NCI-H1436 (cell line): ENCODE measurements at places on chromosomes 2 and 18.

- DNase-seq = no peak
These were observed 56.4 kb downstream of the DCDC2C start for GRCh38 chr2:3759761-3760160.

- no peak for DNase-seq
These were observed 484 bp downstream of the APCDD1 start for GRCh38 chr18:10454681-10455557.

DNA sequence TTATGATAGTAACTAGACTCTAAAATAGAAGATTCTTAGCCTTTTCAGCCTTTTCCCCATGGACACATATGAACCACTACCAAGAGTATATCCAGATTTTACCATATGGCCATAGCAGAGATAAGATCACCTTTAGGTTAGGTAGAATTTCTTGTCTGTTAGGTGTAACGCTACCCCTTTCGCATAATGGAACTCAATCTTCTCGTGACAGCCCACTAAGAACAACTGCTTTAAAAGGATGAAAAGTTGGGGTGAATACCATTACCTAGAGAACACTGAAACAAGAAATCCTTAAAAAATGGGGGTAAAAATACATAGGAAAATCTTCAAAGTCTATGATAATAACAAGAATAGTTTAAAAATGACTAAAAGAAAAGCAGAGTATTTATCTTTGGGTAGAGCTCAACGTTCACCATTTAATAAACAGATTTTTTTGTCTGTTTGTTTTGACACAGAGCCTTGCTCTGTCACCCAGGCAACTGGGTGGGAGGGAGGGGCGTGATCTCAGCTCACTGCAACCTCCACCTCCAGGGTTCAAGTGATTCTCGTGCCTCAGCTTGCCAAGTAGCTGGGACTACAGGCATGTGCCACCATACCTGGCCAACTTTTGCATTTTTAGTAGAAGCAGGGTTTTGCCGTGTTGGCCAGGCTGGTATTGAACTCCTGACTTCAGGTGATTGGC is 67.2 kb downstream of the VIL1 start:
- DNase-seq = no peak

- no peak for DNase-seq
These were observed 114.2 kb downstream of the FHOD3 start for GRCh38 chr18:36411745-36412168.

DNA sequence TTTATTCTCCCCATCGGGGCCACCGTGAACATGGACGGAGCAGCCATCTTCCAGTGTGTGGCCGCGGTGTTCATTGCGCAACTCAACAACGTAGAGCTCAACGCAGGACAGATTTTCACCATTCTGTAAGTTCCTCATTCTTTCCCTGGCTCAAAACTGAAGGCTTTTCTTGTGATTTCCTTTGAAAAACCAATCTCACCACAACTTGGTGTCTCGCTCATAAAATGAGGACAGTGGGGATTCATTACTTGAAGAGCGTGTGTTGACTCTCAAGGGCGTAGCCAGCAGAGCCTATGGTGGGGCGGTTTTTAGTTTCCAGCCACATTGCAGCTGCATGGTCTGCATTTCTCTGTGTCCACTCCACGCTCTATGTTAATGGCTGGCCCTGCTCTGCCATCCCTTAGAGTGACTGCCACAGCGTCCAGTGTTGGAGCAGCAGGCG is 29.0 kb downstream of the SLC1A4 start:
- no peak for DNase-seq

DNA sequence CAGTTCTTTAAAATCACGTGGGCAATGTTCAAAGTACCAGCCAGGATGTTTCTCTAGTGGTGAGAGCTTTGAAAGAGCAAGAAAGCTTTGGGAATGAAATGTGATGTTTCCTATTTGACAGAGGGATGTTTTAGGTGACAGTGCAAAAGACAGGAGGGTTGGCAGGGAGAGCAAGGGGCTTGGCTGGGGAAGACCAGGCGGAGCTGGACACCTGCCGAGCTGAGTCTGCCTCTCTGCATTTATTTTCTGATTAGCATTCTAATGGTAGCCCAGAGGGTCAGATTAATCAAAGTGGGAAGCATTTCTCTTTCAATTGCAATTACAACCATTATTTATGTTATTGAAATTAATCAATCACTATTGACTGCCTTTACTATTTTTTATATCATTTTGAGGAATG is 145.4 kb upstream of the RAB12 start:
- DNase-seq = no peak

DNA sequence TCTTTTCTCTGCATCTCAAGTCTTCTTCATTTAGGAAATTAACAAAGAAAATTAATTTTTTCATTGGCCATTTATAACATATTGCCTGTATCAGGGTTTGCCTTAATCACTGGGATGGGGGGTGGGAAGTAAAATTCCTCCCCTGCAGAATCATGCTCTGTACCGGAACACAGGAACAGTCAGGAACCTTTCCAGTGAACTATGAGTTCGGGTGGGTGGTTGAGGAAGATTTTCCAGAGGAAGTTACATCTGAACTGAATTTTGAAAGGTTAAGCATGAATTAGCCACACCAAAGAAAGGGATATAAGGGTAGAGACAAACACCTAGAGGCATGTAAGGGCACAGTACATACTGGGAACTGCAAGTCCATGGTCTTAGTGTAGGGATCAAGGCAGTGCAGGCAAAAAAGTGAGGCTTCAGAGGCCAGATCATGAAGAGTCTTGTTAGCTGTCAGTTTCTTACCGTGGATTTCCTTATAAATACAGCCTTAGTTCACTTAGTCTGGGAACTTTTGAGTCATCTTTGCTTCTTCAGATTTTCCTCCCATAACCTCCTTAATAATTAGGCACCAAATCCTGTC is 55.6 kb downstream of the FAM117B start:
- DNase-seq = no peak

- no peak for DNase-seq
These were observed 138.8 kb downstream of the EVA1A start for GRCh38 chr2:75421986-75422385.

GRCh38 chr2:143083636-143084035 is 45.6 kb upstream of the ARHGAP15 start:
- DNase-seq = no peak

- DNase-seq = no peak
These were observed 16.6 kb upstream of the NR4A2 start for GRCh38 chr2:156349161-156349560.

DNA sequence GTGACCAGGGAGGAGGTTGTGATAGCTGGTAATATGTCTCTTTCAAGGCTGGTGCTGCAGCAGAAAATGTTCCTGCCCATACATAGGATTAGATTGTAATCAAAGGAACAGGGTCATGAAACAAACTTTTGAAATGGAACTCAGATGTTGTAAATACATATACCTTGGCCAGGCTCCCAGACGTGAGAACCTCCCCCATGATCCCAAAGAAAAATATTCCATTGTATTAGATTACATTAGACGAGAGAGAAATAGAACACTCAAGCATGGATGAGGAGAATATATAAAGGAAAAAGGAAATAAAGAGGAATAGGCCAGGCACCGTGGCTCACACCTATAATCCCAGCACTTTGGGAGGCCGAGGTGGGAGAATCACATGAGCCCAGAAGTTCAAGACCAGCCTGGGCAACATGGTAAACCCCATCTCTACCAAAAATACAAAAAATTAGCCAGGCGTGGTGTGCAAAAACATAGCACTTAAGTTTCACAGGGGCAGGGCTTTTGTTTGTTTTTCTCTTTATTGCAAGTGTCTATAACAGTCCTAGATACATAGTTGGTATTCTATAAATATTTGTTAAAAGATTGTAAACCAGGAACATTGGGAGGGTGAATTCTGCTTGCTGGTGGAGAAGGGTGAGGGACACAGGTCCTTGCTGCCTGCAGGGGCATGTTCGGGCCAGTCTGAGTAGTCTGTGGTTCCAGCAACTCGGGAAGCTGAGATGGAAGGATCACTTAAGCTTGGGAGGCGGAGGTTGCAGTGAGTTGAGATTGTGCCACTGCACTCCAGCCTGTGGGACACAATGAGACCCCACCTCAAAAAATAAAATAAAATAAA is 52.8 kb downstream of the RPL37A start:
- no peak for DNase-seq

DNA sequence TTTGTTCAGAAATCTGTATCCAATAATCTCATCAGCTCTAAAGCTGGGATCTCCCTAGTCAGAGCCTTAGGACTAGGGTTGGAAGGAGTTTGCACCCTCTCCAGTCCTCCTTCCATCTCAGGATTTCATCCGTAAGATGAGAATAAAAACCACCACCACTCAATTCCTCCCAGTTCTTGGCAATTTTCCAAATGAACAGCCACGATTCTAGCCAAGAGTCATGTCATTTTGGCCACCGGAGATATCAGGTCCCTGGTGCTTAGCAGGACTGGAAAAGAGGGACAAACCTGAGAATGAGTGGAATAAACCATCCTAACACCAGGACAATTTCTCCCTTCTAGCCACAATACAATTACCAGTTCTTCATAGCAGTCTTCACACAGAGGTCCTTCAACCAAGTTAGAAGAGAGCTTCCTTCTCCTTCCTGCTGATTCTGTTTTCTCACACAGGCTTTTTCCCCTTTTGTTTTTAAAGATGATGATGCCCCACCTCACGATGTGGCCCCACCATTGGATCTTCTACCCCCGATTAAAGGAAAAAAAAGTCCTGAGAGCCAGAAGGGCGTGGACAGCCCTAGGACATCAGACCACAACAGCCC is 36.2 kb downstream of the KIAA2012 start:
- DNase-seq = no peak

GRCh38 chr2:200007306-200007705 is 51.9 kb downstream of the MAIP1 start:
- no peak for DNase-seq

DNA sequence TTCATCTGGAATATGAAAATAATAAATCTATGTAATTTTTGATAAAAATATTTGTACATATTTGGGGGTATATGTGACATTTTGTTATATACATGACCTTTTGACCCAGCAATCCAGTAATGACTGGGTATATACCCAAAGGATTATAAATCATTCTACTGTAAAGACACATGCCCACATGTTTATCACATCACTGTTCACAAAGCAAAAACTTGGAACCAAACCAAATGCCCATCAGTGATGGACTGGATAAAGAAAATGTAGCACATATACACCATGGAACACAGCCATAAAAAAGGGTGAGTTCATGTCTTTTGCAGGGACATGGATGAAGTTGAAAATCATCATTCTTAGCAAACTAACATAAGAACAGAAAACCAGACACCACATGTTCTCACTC is 472.1 kb upstream of the DDX18 start:
- DNase-seq = no peak

DNA sequence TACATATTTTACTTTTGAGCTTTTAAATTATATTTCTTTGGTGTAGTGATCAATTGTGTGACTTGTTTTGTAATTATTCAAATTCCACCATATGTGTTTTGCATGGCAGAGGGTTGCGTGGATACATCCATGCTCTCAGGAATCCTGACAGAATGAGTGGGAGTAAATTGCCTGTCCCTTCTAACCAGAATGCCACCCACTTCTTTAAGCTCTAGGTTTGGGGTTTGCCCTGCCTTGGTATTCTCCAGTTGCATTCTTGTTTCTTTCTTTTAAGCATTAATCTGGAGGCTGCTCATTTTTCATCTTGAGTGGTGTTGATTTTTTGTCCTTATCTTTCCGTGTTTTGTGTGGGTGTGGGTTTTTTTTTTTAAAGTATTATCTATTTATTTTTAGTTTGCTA is 360.0 kb downstream of the PTPRM start:
- DNase-seq = no peak

- DNase-seq = no peak
These were observed 195.4 kb downstream of the FAM210A start for GRCh38 chr18:13530879-13531387.

DNA sequence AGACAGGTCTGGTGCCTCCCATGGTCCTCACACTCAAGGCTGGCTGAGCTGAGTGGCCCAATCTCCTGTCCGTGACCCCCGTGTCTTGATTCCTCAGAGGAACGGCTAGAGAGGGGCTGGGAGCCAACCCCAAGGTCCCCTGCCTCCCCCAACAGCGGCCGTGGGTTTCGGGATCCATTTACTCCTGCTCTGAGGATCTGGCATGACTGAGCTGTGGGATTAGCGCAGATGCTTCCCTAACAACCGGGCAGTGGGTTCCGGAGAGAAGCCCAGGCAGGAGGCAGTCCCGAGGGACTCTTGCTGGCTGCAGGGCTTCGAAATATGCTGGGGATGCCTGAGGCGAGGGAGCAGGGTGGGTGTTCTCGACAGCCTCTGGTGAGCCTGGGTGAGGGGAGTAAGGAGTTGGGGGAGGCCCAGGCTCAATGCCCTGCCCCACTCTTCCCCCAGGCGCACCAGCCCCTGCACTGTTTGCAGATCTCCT is 18.9 kb downstream of the GPR35 start:
- no peak for DNase-seq

GRCh38 chr2:16625201-16625729 is 40.4 kb downstream of the CYRIA start:
- DNase-seq = no peak

DNA sequence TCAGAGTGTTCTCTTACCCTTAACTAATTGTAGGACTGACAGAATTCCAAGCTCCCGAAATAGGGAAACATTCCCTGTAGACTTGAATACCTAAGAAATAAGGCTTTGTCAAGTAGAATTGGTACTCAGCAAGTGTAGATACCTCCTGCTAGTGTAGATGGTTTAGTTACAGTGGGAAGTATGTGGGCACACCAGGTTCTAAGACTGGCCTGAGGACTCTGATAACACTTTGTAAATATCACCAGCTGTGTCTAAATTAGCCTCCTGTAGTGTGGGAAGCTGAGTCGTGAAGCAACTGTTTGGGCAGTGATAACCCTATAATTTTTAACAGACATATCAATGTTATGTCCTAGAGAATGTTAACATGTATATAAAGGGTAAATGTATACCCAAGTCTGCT is 304.5 kb downstream of the SLC8A1 start:
- DNase-seq = no peak

DNA sequence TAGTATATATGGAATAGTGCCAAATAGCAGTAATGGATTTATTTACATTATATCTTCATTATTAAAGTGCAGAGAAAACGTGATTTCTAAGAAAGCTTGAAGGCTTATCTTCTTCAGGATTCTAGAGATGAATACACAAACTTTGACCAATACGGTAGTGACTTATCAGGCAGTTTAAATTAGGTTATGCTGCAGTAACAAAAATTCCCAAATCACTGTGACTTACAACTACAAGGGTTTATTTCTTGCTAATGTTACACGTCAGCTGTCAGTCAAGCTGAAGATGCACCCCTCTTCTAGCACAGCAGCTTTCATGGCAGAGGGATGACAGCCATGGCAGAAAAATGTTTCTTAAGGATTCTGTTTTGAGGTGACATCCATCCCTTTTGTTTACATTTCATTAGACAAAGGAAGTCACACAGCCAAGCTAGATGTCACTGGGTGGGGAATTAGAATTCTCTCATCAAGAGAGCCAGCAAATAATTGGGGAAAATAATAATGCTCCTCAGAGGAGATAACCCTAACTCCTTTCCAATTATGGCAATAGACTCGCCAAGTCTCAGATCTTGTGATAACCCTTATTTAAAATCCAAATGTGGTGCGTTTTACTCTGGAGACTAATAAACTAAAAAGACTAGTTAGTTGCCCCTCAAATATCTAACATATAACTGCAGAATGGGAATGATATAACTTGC is 268.3 kb upstream of the CYP26B1 start:
- no peak for DNase-seq
